ENCODE measurements at places on chromosomes 3 and 15.
A peak's percentile ranks its signal among the peaks of the same experiment; 100 is the strongest.

- DNase-seq = no peak
Observed at GRCh38 chr3:127147291-127147885, 45.5 kb upstream of the PRR23E start.

GRCh38 chr3:59115364-59116232 is 65.8 kb upstream of the CFAP20DC start:
- DNase-seq = no peak

- DNase-seq = no peak
Observed at GRCh38 chr3:50689558-50689957, 14.8 kb downstream of the DOCK3 start.

GRCh38 chr15:49823987-49824774 is 203.3 kb downstream of the DTWD1 start:
- DNase-seq = no peak

DNA sequence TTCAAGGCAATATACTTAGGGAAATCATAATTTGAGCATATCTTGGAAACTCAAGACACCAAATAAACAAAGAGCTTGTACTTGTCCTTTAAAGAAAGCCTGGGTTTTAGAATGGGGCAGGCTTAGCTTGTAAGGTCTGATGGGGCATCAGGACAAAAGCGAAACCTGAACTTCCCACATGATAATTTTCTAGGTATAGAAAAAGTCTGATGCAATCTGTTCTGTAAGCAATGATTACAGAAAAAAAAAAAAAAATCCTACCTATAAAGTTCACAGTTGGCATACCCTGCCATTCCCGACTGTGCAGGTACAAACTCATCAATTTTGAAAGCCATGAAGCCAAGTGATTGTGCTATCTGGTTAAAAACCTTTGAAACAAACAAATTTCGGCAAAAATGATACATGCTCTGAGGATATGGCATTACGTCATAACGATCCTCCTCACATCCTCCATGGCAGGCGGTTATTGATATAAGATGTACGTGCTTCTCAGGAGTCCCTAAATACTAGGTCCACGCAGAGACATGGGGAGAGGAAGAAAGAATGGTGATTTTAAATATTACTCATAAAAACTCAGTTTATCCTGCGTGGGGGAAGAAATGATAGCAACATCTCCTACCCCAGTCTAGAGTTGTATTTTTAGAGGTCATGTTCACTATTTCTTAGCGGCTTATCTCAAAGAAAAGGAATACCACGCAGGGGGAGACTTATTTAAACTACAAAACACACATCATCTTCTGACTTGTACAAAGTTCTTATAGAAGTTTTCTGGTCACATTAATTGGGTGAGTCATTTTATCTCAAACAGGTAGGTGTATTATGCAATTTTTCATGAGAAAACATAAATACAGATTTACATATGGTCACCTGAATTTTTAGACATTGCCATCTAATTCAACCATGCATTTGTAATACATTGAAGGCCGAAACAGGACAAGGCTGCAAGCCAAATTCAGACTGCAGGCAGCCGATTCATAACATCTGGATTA is 27.0 kb downstream of the MB21D2 start:
- DNase-seq = no peak

- peak; percentile 60 for DNase-seq
Observed at GRCh38 chr3:177199206-177199760, 2.0 kb upstream of the TBL1XR1 start.

DNA sequence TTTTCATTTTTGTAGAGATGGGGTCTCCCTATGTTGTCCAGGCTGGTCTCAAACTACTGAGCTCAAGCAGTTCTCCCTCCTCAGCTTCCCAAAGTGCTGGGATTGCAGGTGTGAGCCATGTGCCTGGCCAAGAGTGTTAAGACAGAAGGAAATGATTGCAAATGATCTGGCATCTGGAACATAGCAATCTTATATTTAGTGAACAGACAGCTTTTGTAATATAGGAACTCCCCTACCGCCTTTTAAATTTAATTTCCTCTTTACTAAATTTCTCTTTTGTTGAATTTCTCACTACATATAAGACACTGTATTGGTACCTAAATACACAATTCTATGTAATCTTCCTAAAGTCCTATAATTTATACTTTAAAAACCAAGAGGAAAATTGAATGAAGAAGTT is 13.1 kb downstream of the ANO10 start:
- DNase-seq = no peak

DNA sequence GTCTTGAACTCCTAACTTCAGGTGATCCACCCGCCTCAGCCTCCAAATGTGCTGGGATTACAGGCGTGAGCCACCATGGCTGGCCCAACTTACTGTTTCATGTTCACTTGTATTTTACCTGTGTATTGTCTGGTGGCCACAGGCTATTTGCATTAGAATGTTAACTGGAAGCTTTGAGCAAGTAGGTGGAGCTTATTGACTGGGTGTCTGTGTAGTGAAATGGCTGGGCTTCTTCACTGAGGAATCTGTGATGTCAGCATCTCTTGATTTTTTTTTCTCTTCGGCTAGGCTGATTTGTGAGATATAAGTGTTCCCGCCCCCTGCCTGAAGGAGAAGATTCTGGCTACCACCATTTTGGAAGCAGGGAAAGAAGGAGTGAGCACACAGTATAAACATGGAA is 237.8 kb upstream of the PEX5L start:
- no peak for DNase-seq

DNA sequence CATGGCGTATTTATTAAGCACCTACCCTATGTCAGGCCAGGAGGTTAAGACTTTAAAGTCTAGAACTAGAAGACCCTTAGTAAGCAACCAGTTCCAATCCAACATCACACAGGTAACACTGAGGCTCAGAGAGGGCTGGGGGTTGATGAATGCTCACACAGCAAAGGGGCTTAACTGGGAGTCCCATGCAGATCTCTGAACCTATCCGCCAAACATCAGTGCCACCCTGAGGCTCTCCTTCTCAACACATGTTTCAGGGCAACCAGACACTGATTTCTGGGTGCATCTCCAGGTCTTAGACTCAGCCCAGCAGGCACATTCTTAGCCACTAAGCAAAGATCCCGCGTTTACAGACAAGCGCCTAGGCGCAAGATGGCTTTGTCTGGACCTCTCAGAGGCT is 92.0 kb upstream of the SLC6A11 start:
- no peak for DNase-seq

DNA sequence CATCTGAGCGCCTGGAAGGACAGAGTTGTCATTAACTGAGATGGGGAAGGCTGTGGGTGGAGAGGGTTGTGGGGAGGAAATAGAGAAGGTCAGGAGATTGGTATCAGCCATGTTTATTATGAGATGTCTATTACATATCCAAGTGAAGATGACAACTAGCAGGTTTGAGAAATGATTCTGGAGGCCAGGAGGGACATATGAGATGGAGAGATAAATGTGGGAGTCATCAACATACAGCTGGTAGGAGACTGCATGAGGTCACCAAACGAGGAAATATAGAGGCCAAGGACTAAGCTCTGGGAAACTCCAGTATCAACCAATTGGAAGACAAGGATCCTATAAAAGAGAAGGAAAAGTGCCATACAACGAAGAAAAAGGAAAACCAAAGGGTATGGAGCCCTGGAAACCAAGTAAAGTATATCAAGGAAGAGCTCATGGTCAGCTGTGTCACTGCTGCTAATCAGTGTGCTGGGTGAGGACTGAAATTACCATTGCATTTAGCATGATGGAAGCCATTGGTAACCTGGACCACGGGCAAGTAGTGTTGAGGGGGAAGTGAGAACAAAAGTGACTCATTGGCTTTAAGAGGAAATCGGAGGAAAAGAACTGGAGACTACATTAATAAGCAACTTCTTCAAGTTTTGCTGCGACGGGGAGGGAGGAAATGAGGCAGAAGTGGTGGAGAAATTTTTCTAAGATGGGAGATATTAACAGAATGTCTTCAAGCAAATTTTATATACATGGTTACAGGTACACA is 14.0 kb upstream of the UACA start:
- DNase-seq = no peak

- peak; percentile 30 for DNase-seq
Observed at GRCh38 chr3:184284696-184285095, 8.9 kb downstream of the ECE2 start.

- DNase-seq = no peak
Observed at GRCh38 chr15:32885713-32886112, 167.9 kb downstream of the GREM1 start.

DNA sequence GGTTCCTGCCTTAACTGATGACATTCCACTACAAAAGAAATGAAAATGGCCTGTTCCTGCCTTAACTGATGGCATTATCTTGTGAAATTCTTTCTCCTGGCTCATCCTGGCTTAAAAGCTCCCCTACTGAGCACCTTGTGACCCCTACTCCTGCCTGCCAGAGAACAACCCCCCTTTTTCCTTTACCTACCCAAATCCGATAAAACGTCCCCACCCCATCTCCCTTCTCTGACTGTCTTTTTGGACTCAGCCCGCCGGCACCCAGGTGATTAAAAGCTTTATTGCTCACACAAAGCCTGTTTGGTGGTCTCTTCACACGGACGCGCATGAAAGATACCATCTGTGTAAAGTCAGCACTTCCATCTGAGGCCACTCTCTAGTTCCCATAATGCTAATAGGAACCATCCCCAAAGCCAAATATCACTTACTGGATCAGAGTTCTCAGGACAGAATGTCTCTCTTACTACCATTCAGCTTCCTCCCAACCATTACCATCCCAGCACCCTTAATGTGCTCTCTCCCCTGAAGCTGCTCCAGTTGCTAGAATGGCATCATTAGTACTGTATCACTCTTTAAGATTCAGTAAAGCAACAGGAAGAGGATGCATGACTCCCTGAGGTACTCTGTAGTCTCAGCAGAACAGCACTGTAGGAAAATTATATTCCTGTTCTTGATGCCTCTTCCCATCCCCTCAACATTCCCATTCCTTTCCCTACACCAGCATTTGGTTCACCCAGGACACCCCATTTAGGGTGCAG is 2.3 kb upstream of the HRG start:
- no peak for DNase-seq

DNA sequence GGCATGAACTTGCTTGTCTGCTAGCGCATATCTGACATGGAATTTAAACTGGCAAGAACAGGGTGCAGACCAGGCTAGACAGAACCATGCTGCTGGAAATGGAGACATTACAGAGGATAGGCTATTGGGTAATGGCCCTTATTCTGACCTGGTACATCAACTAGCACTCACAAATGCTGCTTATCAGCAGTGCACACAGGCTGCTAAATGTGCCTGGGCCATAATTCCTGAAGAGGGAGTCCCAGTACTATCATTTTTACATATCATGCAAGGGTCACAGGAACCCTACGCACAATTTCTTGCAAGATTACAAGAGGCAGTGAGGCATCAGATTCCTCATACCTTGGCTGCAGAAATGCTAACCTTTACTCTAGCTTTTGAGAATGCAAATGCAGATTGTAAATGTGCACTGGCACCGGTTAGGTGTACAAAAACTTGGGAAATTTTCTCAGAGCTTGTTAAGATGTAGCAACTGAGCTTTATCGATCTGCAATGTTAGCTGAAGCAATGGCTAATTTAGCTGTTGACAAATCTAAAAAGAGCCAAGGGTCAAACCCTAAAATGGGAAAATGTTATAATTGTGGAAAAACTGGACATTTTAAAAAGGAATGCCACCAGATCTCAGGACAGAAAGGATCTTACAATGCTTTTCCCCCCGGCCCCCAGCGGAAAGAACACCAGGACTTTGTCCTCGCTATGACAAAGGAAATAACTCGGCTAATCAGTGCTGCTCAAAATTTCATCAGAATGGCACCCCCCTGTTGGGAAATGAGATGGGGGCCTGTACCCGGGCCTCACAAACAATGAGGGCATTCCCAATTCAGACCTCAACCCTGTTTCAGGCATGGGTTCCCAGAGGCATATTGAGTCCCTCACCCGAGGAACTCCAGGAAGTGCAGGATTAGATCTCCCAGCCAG is 21.1 kb downstream of the CCRL2 start:
- DNase-seq = no peak

- DNase-seq = no peak
Observed at GRCh38 chr3:44961888-44962287, 14.1 kb downstream of the ZDHHC3 start.

- no peak for DNase-seq
Observed at GRCh38 chr15:94242257-94242656, 10.9 kb downstream of the MCTP2 start.

DNA sequence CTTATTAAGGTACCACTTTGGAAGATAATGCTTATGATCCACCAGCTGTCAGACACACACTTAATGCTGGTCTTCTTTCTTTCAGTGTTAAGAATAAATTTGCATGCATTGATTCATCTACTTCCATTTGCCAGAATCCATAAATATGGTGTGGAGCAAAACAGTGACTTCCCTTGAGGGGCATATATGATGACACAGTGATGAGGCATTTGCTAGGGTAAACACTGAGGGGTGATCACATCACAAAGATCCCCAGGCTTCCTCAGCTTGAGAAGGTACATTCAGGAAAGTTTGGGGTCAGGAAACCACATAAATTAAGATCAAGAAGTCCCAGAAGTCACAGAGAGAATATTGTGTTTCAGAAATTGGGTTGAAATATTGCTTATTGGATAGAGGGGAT is 9.9 kb upstream of the ZBED2 start:
- no peak for DNase-seq

GRCh38 chr15:94547711-94548110 is 316.4 kb downstream of the MCTP2 start:
- no peak for DNase-seq

DNA sequence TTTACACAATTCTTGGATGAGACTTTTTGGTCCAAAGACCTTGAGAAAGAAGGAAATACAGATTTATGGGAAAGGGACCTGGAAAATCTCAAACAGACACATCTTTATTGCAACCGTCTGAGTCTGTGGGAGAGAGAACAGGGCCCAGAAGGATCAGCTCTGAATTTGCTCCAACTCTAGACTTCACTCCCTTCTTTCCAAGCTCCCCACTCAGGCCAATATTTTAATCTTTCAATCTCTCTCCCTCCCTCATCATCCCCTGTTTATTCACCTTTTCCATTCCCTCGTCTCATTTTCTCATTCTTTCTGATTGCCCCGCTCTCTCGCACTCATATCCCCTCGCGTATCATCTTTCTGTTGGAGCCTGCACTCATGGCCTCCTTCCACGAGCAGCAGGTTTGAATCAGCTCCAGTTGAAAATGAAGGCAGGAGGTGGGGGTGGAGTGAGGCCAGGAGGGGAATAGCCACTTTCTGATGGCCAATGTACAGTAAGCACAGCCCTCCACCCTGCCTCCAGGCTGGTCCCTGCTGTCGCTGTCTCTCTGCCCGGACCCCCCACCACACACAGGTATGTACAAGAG is 63.6 kb upstream of the BOC start:
- no peak for DNase-seq

DNA sequence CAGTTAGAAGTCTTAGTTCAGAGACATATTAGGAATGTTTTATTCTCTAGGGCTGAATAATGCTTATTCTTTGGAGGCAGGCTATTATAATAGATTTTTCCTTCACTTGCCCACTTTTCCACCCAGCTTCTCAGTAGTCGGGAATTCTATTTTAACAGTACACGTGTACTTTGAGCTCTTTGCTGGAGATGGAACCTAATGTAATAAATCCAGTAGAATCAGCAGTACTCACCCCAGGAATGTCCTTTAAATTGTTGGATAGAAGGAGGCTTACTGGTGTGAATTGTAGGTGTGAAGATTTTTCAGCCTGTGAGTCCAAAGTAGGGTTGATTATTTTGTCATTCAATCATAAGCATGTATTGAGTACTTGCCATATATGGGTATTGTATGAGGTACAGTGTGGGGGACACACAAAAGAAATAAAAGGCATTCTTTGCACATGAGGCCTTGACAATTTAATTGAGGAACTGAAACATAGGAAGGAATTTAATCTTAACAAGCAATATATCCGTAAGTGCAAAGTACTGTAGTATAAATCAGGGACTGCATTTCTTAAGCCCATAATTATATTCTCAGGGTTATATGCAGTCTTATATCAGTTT is 29.5 kb upstream of the MGA start:
- DNase-seq = no peak

GRCh38 chr3:184320104-184320445 is 5.7 kb downstream of the EIF4G1 start:
- no peak for DNase-seq
